ENCODE measurements at places on chromosomes 6 and 20.

- no peak for DNase-seq
Observed at GRCh38 chr6:124881898-124882578, 80.2 kb upstream of the RNF217 start.

DNA sequence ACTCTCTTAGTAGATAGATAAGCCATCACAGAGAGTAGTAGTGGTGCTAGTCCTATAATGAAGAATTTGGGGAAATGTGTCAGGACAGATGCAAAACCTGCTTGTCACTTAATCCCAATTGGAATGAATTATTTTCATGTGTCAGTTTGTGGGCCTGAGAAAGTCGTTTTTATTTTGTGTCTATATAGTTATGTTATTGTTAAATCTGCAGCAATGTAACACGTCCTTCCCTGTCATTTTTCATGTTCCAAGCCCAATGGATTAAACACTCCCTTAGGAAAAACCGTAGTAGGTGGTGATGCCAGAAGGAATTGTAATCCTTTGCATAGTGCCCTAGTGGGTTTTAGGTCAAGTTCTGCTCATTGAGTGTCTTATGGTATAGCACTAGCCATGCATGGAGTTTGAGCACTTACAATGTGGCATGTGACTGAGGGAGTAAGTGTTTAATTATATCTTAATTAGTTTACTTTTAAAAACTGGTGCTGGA is 105.9 kb upstream of the PRSS16 start:
- DNase-seq, result no peak

DNA sequence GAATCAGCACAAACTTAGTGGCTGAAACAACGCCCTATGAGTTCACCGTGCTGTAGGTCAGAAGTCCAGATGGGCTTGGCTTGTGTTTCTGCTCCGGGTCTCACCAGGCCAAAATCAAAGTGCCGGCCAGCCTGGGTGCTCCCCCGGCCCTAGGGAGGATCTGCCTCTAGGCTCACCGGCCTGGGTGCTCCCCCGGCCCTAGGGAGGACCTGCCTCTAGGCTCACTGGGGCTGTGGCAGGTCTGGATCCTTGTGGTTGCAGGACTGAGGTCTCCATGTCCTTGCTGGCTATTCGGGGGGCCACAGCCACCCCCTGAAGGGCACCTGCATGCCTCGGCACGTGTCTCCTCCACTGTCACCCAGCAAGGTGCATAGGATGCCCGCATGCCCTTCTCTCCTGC is 216.3 kb downstream of the TAF4 start:
- DNase-seq, result no peak

- peak; percentile 73 for DNase-seq
Observed at GRCh38 chr6:129605967-129606366, 104.0 kb downstream of the ARHGAP18 start.

GRCh38 chr6:157990321-157991066 is 8.8 kb downstream of the SYNJ2 start:
- no peak for DNase-seq

- DNase-seq, result no peak
Observed at GRCh38 chr6:169428532-169428931, 174.9 kb upstream of the THBS2 start.

GRCh38 chr6:23181356-23182110 is 612.2 kb downstream of the HDGFL1 start:
- no peak for DNase-seq

GRCh38 chr6:140541288-140541687 is 1166.8 kb upstream of the CITED2 start:
- no peak for DNase-seq
